ENCODE measurements at places on chromosomes 7 and 10.

GRCh38 chr10:63579371-63580014 lies 58.3 kb downstream of the REEP3 start:
- DNase-seq, result no peak

DNA sequence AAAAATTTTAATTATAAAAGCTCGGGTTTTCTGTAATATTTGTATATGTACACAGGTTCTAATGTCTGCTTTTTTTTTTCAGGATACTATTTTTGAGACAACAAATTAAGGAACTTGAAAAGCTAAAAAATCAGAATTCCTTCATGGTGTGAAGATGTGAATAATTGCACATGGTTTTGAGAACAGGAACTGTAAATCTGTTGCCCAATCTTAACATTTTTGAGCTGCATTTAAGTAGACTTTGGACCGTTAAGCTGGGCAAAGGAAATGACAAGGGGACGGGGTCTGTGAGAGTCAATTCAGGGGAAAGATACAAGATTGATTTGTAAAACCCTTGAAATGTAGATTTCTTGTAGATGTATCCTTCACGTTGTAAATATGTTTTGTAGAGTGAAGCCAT lies 57.9 kb upstream of the BAMBI start:
- no peak for DNase-seq

DNA sequence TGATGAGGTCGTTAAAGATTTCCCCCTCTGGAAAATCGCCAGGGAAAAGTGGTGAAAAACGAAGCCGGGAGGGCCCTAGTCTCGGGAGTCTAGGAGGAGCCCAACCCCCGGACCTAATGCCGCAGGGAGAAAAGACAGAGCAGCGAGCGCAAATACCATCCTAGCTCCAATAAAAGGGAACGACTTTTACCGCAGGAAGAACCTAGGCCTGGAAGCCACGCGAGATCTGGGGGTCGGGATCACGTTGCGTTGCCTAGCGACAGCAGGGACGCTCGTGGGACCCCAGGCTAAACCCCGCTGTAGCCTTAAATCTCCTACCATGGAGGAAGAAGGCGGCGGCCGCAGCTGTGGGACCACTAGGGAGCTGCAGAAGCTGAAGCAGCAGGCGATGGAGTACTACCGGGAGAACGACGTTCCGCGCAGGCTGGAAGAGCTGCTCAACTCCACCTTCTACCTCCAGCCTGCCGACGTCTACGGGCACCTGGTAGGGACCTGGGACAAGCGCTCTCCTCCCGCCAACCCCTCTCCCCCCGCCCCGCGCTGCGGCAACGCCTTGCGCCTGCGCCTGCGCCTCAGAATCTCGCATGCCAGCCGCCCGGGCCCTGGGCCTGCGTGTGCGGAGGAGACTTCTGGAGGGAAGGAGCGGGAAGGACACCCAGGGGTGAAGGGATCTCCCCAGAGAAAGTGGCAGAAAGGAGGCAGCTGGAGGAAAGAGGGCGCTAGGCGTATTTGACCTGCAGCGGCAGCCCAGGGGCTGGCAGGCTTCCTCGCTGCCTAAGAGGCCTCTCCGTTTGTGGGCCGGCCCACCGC lies at the start of gene ENO4:
Gene ENO4, plus strand, starts transcription at position 252 of the 810 bp plus-strand sequence. Its CDS starts 68 bp downstream, at position 320.
- no peak for DNase-seq

DNA sequence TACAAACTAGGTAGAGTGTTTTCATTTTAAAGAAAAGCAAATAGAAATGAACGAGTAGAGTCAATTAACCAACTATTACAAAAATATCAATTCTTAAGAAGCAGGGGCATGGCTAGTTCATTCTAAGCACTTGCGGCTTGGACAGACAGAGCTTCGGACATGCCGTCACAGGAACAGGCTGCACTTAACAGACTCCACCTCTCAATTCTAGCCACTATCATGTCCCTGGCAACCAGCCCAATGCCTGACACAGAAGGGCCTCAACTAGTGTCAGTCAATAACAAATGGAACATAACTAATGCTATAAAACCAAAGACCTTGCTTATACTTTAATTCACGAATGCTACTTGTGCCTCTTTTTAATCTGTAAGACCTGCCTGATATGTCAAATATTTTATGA lies 74.4 kb downstream of the TPK1 start:
- no peak for DNase-seq

DNA sequence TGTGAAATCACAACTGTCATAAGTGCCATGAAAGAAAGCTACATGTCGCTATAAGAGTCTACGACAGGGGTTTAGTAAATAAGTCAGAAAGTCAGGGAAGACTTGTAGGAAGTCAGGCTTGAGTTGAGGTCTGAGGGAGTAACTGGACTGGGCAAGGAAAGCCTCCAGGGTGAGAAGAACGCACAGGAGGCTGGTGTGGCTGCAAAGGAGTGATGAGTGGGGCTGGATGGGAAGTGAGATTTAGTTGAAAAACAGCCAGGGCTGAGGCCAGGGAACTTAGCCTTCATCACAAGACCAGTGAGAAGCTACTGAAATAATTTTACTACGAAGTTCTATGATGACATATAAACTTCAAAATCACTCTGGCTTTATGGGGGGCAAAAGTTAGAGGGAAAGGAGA lies 763.7 kb upstream of the PHF14 start:
- no peak for DNase-seq

DNA sequence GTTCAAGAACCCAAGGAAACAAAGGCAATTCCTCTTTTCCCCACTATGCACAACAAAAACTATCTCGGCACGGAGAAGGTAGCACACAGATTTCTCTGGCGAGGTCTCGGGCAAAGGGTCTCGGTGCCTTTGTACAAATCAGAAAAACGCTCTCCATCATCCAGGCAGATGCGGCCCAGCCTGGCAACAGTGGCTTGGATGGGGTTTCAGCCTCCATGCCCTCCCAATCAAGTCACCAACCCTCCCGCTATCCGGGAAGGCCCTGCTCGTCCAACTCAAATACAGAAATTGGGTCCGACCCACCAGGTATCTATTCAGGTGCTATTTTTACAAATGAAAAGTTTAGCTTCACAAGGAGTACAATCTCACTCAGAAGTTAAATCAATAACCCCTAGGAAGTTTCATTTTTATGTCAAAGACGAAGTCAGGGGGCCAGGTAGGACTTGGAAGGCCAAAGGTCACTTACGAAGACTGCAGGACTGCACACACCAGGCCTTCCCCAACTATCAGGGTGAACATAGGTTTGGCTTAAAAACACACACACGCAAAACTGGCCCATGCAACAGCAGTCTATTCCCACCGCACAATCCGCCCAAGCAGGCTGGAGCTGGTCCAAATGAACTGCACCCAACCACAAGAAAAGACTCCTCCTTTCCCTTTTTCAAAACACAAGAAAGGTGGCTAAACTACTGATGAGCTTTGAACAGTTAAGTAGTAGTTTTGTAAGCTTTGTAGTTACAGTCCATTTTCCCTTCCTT lies 43.0 kb downstream of the GNA12 start:
- no peak for DNase-seq

Data from activated CD4-positive, alpha-beta T cell treated with anti-CD3 and anti-CD28 coated beads, Interleukin-2, amount 50 U/mL, for 24 hours (primary cell).